Brain microvascular endothelial cell (primary cell): ENCODE measurements at places on chromosomes 2 and 18.
A peak's percentile ranks its signal among the peaks of the same experiment; 100 is the strongest.

DNA sequence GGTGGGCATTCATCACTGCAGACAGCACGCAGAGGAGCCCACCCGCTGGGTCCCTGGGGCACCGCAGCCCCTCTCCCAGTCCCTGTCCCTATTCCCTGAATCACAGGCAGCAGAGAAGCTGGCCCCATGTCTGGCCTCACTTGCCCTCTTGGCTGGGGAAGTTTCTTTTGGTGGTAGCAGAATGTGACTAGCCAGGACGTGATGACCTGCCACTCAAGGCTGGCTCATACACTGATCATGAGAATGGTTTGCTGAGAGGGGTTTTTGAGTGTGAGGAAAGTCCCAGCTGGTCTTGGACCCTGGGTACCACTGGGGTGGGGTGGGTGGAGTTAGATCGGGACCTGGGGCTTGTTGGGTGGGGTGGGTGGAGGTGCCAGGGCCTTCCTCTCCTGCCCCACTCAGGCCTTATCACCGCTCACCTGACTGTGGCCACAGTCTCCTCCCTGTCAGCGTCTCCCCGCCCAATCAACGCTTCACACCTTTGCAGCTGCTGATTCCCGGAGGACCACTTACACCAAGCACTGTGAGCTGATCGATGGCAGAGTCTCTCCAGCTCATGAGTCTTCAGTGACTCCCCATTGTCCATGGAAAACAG, 28.9 kb upstream of the FOSL2 start:
- DNase-seq = no peak

GRCh38 chr2:234954551-234954992, 2.8 kb downstream of the SH3BP4 start:
- no peak for DNase-seq

DNA sequence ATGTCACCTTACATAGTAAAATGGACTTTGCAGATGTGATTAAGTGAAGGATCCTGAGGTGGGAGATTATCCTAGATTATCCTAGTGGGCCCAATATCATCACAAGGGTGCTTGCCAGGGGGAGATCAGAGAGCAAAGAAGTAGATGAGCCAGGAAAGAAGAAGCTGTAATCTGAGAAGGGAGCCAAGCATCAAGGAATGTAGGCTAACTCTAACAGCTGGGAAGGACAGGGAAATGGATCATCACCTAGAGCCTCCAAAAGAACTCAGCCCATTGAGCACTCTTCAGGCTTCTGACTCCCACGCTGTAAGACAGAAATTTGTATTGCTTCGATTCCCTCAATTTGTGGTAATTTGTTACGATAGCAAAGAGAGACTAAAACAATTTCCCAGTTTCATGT, 309.9 kb downstream of the LRP1B start:
- DNase-seq = no peak

- DNase-seq = no peak
Measured at GRCh38 chr2:9317559-9317958, 105.8 kb downstream of the ITGB1BP1 start.

- peak; percentile 33 for DNase-seq
Measured at GRCh38 chr2:219509780-219510511, 4.3 kb upstream of the ASIC4 start.

DNA sequence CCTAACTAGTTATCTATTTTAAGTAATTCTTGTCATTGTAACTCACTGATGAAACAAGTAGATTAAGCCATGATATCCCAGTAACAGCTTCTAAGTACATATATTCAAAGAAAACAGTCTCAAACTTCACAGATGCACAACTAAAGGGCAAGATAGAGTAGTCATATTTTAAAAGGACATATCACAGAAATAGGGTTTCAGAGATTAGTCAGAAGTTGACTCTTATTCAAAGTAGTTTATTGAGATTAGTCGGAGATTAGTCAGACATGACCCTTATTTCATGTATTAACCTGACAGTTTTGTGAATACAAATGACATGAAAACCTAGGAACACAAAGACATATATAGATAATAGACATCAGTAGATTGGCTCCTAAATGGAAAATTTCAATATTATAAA, 15.9 kb upstream of the CHAC2 start:
- DNase-seq = no peak

DNA sequence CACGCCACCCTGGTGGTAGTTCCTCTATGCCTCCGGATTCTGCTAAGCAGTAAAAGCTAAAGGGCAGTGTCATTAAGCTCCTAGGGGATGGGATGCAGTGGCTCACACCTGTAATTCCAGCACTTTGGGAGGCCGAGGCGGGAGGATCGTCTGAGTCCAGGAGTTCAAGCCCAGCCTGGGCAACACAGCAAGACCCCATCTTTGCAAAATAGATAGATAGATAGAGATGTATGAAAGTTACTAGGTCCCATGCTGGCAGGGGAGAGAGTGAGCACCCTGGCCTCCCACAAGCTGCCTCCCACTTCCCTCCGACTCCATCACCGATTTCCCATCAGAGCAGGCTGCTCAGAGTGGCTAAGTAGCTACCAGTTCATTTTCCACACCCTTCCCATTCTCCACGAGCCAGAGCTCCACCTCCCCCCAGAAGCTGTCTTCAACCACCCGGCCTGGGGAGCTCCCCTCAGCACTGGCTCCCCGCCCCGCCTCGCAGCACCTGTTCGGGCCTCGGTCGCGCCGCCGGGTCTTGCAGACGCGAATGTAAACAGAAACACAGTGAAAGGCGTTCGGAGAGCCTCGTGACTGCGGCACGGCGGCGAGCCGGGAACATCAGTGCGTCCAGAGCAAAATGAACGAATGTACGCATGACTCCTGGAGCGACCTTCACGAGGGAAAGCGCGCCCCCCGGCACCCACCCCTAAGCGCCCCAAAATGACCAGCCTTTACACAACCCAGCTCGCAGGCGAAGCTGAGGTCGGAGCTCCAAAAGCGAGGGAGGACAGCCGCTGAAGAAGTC, 598 bp upstream of the CEP68 start:
- no peak for DNase-seq

GRCh38 chr2:71101656-71102055, 28.4 kb downstream of the MCEE start:
- peak; percentile 74 for DNase-seq

DNA sequence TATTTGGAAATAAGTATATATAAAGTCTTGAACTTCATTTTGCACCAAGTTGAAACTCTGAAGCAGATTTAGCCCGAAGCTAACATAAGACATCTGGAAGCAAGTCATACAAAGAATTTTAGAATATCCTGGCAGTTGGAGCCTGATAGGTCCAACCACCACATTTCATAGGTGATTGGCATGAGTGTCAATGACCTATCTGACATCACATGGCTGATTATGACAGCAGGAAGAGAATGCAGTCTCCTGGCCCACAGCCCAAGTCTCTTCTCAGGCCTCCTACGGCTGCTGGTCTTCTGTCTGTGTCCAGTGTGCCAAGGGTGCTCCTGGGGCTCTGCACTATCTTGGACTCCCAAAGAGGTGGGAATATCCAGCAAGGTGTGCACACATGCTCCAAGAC, 325.7 kb upstream of the ACVR2A start:
- DNase-seq = no peak

- no peak for DNase-seq
Measured at GRCh38 chr2:217568289-217568971, 434.4 kb downstream of the TNS1 start.

DNA sequence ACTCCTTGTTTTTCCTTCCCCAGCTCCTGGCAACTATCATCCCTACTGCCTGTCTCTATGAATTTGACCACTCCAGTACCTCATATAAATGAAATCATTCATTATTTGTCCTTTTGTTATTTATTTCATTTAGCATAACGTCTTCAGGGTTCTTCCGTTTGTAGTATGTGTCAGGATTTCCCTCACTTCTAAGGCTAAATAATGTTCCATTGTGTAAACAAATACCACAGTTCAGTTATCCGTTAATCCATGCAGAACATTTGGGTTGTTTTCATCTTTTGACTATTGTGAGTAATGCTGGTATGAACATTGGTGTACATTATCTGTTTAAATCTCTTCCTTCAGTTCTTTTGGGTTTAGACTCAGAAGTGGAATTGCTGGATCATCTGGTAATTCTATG, 18.8 kb downstream of the DYNC2LI1 start:
- no peak for DNase-seq

DNA sequence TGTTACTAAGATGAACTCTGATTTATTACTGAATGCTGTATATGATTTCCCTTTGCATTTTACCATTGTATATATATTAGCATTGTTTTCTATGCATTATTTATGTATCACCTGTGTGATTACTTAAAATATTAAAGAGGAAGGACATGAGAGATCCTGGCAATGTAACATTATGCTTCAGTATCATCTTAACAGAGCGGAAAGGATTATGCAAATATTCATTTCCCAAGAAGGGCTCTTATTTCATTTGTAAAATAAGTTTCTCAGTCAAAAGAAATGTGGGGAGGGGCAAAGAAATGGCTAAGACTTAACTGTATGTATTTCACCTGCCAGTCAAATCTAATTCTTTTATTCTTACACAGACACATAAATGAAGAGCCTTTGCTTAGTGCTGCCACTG, 654.2 kb upstream of the PKDCC start:
- no peak for DNase-seq

DNA sequence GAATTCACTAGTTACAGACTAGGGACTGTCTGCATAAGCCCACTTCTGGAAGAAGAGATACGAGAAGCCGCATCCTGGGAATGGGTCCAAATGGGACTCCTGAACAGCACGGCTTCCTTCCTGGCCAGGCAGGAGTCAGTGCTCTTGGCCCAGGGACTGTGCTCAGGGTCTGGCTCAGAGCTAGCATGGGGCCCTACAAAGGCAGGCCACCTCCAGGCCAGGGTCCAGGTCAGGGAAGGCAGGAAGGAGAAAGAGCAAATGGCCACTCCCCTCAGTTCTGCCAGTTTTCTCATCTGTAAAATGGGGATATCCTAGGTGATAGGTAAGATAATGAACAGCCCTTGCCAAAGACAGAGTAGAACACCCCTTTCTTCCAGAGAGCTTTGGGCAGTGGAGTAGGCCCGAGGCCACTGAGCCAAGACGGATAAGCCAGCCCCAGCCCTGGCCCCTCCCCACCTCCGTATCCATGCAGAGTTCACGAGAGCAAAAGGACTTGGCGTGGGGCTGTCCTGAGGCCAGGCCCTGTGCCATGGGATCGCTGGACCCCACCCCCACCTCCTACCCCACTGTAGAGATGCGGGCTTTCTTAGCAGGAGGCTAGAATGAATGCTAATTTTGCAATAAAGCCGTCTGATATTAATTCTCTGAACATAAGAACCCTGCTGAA, 190.1 kb downstream of the MGAT5 start:
- DNase-seq = no peak

- DNase-seq = no peak
Measured at GRCh38 chr2:182248362-182248761, 178.5 kb downstream of the PDE1A start.

GRCh38 chr2:187102381-187102780, 253.4 kb upstream of the ZSWIM2 start:
- DNase-seq = no peak

GRCh38 chr2:113229795-113230194, 48.9 kb downstream of the PAX8 start:
- DNase-seq = no peak

- no peak for DNase-seq
Measured at GRCh38 chr18:34028324-34028723, 196.4 kb downstream of the NOL4 start.

DNA sequence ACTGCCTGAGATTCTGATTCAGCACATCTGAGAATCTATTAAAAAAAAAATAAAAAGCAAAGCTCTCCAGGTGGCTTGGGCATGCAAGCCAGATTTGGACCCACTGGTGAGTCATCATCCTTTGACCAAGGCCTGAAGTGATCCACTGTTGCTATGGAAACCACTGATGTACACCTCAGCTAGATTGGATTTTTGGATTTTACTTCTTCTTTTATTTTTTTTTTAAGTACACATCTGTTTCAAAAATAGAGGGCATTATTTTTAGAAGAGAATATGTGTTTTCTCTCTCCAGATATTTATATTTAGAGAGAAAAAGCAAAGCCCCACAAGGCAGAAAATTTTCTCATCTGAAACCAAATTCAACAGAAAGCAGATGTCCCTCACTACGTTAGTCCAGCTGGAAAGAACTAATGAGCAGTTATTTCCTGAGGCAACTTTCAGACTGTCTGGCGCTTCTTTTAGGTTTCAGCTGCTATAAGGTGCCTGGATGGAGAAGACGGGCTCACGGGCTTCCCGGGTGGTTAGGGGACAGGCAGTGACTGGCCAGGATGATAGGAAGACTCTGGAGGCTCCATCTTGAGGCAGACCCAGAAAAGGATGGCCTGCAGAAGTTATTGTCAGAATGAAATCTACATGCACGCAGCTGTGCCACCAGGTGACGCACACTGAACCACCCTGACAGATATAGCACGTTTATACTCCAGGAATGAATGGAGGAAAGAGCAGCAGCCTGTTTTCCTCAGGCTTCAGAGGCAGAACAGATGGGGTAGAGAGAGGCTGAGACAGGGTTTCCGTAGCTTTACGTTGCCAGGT, 50.5 kb downstream of the MRPL35 start:
- DNase-seq = peak; percentile 16

DNA sequence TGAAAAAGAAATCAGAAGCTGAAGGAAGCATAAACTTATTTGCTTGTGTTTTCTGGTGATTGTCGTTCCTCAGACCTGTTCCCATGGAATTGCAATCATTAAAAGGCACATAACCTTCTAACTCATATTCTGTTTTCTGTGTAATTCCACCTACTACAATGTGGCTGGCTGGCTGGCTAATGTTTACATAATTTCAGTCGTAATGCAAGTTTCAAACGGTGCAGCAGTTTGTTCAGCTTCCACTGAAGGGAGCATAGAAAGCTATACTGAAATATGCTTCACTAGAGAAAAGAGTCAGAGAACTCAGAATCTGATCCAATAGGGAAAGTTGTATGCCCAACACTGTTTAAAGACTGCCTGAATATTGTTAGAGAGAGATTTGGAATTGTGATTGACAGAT, 27.1 kb upstream of the SCN7A start:
- no peak for DNase-seq

GRCh38 chr2:170165129-170165528, 12.8 kb upstream of the MYO3B start:
- no peak for DNase-seq
